ENCODE measurements at places on chromosomes 16 and 17.
A peak's percentile ranks its signal among the peaks of the same experiment; 100 is the strongest.

DNA sequence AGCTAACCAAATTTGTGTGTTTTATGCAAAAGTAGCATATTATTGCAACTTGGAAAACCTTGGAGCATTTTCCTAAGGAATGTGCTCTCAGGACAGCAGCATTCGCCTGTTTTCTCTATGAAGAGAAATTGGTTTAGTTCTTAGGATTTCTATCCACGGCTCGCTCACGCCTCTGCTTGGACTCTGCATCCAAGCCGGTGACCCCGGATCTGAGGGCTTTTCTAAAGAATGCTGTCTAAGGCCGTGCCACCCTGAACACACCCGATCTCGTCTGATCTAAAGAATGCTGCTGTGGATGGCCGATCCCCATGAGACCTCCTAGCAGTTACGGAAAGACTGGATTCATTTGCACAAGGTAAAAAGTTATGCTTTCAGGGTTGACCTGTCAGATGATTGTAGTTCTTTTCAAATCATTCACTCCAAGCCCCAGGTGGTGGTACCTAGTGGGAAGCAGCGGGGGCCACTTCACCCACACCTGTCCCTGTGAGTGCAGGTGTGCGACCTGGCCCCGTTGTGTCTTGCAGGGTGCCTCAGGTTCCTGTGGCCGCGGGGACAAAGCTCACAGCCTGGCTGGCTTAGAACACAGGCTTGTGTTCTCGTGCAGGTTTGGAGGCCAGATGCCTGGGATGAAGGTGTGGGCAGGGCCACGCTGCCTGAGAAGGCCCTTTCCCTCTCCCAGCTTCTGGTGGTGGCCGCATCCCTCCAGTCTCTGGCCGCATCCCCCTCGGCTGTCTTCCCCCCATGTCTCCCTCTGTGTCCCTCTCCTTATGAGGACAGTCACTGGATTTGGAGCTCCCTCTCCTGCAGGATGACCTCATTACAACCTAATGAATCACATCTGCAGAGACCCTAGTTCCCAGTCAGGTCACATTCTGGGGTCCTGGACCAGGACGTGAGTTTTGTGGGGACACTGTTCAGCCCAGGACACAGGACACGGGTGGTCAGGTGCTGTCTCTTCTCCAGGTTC is 71.1 kb downstream of the BANP start:
- no peak for DNase-seq

DNA sequence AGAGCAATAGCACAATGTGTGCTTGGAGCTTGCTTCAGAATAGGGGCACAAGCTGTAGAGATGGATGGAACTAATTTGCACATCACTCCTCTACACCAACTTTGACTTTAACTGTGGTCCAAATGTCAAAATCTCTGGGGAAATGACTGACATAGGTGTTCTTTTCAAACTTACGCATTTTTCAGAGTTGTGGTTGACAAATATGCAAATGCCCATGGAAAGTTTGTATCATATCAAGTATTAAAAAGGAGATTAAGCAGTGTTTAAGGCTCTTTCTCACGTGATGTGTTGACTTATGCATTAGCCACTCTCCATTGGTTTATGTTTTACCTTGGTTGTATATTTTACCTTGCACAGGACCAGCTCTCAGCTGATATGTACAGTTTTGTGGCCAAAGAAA is 77.1 kb downstream of the ELAC2 start:
- DNase-seq = no peak

DNA sequence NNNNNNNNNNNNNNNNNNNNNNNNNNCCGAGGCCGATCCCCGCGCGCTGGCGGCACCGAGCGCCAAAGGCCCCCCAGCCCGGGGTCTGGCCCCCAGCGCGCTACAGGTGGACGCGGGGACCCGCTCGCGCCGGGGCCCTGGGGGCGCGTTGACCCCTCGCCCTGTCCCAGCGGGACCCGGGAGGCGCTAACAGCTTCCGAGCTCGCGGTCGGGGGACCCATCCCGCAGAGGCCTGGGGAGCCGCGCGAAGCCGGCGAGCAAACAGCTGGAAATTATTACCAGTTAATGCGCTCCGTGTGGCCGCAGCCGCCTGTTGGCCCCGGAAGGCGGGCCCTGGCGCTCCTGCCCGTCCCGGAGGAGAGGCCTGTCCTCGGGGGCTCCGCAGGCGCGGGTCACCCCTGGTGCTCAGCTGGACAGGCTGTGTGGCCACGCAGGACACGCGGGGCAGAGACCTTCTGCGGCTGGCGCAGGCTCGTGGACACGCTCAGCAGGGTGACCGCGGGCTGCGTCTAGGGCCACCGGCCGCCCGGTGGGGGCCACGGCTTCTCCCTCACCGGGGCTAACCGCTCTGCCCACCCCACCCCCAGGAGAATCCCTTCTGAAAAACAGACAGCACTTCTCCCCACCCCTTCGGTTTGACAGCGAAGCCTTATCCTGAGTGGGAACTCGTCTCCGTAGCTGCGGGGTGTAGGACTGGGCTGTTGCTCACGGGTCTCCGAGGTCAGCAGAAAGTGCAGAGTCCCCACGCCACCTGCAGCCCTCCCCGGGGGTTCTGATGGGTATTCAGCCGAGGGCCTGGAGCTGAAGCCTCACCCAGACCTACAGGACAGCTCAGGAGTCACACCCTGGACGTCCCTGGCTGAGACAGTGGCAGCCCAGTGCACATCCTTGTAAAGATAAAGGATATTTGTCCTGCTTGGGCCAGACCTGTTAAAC is 138.7 kb upstream of the RPH3AL start:
- peak; percentile 92 for DNase-seq

- peak; percentile 58 for DNase-seq
Observed at GRCh38 chr17:46979147-46979863, at the start of gene RPRML. Gene RPRML (minus strand): TSS chr17:46979253. CDS start chr17:46979007, 246 bp downstream.

- peak; percentile 36 for DNase-seq
Observed at GRCh38 chr17:31674717-31675349, 184.2 kb downstream of the COPRS start.

GRCh38 chr16:73735018-73735417 is 561.6 kb upstream of the PSMD7 start:
- DNase-seq = peak; percentile 60

GRCh38 chr17:75010683-75011400 is 1.6 kb upstream of the MRPL58 start:
- DNase-seq = no peak

DNA sequence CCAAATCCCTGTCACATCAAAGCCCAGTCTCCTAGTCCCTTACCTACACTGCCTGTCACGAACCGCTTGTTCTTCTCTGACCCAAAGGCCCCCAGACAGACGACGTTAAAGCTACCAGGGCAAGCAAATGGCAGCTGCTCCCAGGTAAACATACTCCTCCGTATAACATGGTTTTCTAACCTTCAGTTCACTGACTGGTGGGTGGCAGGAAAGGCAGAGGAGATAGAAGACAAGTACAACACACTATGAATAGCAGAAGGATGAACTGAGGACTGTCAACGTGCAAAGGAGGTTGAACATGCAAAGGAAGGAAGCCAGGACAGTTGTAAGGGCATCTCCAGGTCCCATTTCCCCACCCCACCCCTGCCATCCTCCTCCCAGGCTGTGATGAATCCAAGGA is 449.8 kb downstream of the SHISA9 start:
- DNase-seq = no peak
